ENCODE measurements at places on chromosomes 3 and 15.

DNA sequence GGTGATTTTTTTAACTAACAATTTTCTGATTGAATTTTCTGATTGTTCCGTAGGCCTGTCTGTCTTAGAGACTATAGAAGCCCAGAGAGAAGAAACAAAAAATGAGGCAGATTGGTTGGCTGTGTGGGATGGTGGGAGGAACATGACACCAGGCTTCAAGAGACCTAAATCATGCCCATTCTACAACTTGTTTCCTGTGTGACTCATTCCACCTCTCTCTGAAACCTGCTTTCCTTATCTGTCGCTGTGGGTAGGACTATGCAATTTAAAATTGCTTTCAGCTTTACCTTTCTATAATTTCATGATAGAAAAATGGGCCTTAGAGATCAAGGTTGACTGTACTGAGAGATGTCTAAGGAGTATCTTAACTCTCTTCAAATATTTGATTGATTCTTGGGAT is 44.5 kb downstream of the OXNAD1 start:
- DNase-seq: no peak

DNA sequence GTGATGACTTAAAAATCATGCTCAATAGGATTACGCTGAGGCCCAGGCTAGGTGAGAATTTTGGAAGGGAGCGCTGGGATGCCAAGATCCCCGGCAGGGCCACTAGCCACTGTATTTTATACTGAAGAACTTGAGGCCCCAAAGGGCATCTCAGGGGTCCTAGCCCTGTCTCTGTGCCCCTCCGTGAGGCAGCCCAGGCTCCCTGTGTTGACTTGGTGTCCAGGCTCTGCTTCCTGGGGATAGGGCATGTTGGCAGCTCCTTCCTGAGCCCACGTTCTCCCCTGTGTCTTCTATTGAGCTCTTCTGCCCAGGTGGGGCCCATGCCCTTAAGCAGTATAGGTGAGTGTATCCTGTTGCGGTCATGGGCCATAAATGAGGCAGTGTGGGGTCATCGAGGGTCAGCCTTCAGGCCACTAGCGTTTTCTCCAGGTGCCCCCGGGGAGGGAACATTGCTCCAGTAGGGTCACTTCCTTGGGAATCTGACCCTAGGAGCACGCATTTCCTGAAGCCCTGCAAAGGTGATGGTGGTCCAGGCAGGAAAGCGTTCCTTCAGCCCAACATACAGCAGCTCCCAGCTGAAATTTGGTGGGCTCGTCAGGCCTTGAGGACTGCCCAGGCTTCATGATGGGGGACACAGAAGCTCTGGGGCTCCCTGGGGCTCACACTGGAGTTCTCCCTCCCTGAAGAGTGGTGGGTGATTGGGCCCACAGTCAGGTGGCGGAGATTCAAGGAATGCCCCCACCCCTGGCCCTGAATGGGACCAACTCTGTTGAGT is 189.4 kb downstream of the UBE3A start:
- DNase-seq: no peak

GRCh38 chr3:19363071-19363470 is 214.8 kb downstream of the KCNH8 start:
- DNase-seq: no peak

DNA sequence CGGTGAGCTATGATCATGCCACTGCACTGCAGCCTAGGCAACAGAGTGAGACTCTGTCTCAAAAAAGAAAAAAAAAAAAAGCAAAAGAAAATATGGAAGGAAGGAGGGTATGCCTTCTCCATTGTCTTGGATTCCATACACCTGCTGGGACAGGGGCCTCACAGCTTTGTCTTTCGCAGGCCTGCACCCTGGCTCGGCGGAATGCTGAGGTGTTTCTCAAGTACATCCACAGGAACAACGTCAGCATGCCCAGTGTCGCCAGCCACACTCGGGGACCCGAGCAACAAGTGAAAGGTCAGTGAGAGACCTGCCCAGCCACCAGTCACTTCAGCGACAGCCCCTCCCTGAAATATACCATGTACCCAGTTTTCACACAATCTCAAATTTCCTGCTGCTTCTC is 288.5 kb upstream of the UMPS start:
- DNase-seq: no peak

DNA sequence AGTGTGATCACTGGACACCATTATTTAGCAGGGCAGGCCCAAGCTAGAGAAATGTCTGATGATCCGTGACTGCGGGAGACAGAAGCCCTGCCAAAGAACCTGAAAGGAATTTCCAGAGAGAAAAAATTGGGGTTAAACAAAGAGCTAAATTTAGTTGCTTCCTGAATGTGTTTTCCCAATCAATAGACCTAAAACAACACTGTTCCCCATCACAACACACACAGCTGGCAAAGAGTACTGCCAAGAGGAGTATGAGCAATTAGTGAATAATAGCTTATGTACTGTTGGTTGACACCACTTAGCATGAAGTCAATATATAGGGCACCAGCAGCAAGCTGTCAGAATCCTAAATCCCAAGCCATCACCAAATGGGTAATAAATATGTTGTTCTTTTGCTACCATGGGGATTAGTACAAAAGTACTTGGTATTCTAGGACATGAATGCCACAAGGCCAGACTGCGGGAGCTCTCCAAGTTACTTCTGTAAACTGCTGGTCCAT is 35.7 kb downstream of the CLK3 start:
- no peak for DNase-seq

DNA sequence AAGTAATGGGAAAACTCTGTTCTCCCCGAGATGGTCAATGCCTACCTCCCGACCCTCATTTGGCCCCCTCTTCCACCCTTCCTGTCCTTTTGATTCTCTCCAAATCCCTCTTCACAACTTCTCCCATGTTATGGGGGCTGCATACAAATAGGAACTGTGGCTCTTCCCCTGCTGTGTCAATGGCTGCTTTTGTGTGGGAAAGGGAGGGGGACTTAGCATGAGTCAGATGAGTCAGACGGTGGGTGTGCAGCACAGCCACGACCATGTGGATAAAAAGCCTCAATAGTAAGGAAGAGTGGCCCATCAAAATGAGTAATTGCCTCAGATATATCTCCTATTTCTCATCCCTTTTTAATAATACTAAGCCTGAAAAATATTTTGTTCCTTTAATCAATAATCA is 31.9 kb downstream of the SPATA16 start:
- DNase-seq: no peak

DNA sequence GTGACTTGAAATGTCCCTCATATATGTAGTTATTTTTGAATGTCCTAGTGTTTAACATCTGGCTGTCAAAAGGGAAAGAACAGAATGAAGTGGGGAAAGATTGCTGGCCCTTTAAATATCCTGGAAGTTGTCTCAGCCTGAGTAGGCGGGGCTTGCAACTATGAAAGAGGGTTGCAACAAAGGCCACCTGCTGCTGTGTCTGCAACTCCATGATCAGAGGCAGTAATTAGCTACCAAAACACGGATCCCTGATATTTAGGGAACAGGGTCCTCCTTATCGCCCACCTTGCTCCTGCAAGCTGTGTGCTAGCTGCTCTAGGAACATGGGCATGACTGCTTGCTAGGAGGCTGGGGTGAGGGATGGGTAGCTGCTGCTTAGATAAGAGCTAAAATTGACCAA is 100.2 kb upstream of the CFAP20DC start:
- no peak for DNase-seq

GRCh38 chr3:40597441-40597840 is 72.7 kb downstream of the ZNF621 start:
- DNase-seq: no peak

GRCh38 chr3:156488767-156489166 is 66.2 kb downstream of the SSR3 start:
- DNase-seq: no peak

DNA sequence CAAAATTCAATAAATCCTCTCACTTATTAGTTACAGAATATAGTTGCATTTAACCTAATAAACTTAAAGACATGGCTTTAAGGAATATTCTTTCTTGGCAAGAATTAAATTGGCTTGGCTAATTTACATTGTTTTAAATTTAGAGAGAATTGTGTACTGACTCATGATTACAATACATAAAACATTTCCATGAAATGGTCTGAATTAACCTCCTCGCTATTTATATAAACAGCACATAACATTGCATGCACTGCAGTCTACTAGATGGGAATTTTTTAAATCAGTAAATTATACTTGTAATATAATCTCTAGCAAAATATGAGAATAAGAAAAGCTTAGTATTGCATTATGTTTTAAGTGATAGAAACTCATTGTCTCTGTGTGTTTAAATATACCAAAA is 268.9 kb downstream of the SHOX2 start:
- no peak for DNase-seq

- DNase-seq: no peak
Observed at GRCh38 chr15:88845616-88846015, 42.4 kb downstream of the ACAN start.

- no peak for DNase-seq
Observed at GRCh38 chr3:65449841-65450428, 588.8 kb downstream of the MAGI1 start.

DNA sequence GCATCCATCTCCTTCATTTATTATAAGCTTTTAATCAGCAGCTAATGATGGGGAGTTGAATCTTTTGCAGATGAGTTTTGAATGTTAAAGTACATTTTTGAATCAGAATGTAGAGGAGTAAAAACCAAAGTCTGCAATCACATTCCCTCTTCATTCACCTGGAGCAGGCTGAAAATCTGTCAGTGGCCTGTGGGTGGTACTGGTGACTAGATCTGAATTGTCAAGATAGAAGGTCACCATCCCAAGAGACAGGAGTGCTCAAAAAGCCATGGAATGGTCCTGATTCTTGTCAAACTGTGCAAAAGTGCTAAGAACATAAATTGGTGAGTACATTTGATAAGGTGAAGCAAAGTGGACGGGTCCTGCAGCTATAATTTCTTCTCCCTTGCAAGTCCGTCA is 881.3 kb upstream of the NR2F2 start:
- DNase-seq: no peak

- no peak for DNase-seq
Observed at GRCh38 chr3:132285620-132285945, 31.6 kb upstream of the ACP3 start.

DNA sequence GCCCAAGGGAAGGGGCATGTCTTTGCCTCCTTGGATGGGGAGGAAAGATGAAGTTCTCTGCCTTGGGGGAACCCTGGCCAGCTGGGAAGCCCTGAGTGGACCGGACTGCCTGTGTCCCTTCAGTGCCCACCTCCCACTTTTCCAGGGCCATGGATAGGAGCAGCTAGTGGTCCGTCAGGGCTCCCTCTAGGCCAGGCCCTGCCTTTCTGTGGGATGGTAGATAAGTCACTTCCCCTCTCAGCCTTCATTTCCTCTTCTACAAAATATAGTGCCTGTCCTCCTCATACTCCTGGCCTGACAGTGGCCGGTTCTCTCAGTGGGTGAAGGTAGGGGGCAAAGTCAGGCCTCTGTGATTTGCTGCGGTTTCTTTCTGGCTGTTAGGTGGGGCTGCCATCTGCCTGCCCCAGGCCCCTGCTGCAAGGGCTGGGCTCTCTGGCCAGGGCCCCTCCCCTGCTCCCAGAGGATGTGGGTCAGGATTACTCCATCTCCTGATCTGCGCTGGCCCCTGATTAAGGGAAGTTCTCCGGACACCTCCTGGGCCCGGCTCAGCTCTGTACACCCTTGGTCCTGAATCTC is 1.4 kb downstream of the PLEKHO2 start:
- no peak for DNase-seq

GRCh38 chr3:151452841-151453240 is 8.0 kb downstream of the IGSF10 start:
- DNase-seq: no peak

- no peak for DNase-seq
Observed at GRCh38 chr3:3125977-3126376, 763 bp upstream of the TRNT1 start.

GRCh38 chr3:131983689-131984088 is 51.1 kb downstream of the CPNE4 start:
- no peak for DNase-seq

GRCh38 chr3:126445506-126445905 is 30.2 kb downstream of the ZXDC start:
- DNase-seq: no peak

GRCh38 chr3:128080323-128081080 is 28.3 kb downstream of the SEC61A1 start:
- no peak for DNase-seq

DNA sequence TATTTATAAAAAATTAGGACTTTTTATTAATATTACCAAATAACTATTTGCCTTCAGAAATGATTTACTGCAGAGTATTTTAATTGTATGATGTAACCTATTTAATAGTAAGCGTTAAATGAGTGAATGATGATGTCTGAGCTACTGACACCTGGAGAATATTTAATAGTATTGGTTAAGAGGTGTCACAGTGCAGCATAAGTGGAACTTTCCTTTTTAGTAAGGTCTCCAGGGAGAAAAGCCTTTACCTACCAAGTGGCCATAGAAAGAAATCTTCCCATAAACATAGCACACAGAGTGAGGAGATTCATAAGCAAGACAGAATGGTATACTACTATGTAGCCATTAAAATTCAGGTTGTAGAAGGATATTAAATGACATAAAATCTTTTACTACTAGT is 441.7 kb downstream of the TBL1XR1 start:
- DNase-seq: no peak

- DNase-seq: no peak
Observed at GRCh38 chr3:112000966-112001365, 2.2 kb downstream of the TAGLN3 start.

- no peak for DNase-seq
Observed at GRCh38 chr3:10519236-10519635, 13.8 kb upstream of the ATP2B2 start.

- no peak for DNase-seq
Observed at GRCh38 chr15:87929841-87930240, 326.7 kb downstream of the NTRK3 start.

DNA sequence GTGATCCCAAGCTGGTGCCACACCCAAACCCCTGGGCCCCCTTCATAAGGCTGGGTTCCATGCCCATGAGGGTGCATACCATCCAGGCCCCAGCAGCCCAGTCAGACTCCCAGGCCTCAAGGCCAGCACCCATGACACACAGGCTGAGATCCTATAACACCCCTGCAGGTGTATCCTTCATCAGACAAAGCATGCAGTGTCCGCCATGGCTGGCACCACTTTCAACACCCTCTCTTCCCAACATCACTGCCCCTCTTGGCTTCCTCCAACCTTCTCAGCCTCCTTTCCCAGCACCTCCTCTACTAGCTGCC is 3.5 kb downstream of the CCDC51 start:
- no peak for DNase-seq

DNA sequence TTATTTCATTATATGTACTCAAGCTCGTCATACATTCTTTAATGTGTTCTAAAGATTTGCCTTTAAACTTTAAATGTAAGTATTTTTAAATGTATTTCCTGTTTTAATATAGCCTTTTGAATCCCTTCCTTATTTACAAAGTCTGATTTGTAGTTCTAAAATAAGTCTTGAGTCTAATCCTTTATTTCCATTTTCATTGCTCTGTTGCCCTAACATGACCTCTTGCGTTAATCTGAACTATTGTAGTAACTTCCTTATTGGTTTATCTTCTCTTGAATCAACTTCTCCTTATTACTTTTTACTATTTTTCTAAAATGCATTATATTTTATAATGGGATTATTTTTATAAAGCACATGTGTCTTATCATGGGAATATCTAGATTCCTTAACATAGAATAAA is 24.0 kb downstream of the KNL1 start:
- no peak for DNase-seq

DNA sequence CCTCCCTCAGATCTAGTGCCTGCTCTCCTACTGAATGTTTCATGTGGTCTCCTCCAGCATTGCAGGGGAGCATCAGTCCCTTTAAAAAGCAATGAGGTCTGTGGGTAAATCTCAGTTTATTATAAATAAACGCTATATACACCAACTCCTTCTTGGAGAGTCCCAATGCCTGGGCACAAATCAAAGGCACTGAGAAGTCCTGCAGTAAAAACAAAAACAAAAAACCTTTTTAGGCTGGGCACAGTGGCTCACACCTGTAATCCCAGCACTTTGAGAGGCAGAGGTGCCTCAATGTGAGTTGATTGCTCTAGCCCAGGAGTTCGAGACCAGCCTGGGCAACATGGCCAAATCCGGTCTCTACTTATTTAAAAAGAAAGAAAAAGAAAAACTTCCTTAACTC is 45.0 kb downstream of the ACAN start:
- no peak for DNase-seq
